ENCODE measurements at places on chromosomes 13 and 19. TPM values are rescaled to one million over a fixed set of nuclear protein-coding genes. Genes with fewer than 3 reads are reported as not detected.

PRDX2 gene
- total RNA-seq = 226 TPM

CBY2 gene
- not detected for total RNA-seq

- no peak for DNase-seq
Measured at GRCh38 chr13:74452881-74453280, 318.7 kb upstream of the KLF12 start.

DNA sequence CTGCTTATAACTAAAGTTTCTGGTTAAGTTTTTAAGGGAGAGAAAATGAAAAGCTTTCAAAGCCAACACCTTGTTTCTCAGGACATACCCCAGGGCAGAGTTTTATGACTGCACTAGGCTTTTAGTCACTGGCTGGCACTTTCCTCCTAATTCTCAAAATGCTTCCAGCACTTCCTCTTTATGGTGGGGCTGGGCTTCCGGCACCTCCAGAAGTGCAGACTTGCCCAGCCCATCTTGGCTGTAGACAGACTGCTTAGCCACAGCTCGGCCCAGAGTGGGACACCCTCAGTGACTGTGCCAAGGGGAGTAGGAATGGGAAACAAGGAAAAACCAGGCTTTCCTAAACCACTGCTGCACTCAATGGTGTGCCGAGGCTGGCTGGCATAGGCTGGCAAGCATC lies 23.2 kb upstream of the GTF3A start:
- no peak for DNase-seq

GRCh38 chr13:75841905-75842304 lies 205.8 kb downstream of the LMO7 start:
- DNase-seq = no peak

PIP5K1C gene
- 27.0 TPM for total RNA-seq

OR7A5 gene
- total RNA-seq = not detected

MCEMP1 gene
- total RNA-seq = not detected

GRCh38 chr13:21344662-21345176 lies 114.4 kb downstream of the ZDHHC20 start:
- DNase-seq = no peak
